Left renal pelvis (tissue), 4 donors: ENCODE measurements at places on chromosomes 6 and 20. TPM values are rescaled to one million over a fixed set of nuclear protein-coding genes. Genes with fewer than 3 reads are reported as not detected.

The LTA gene
- 0.43 TPM for polyA plus RNA-seq

The PARD6B gene
- 23.7 TPM for polyA plus RNA-seq

DNA sequence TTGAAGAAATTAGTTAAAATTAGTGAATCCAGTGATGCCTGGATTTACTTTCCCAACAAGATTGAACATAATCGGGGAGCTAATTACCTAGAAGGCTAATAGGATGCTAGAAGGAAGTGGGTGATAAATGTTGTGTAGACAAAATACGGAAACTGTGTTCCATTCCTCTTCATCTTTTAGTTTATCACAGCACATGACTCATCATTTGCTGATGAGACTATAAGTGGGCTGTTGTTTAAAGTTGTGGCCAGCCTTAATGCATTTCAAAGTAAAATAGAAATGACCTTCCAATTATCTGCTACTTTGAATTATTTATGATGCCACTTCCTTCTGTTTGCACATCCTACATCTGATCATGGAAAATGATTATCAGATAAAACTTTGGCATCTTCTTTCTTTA, 43.4 kb downstream of the OGFRL1 start:
- no peak for DNase-seq

GRCh38 chr6:35280903-35281302, 16.7 kb upstream of the DEF6 start:
- no peak for DNase-seq

DNA sequence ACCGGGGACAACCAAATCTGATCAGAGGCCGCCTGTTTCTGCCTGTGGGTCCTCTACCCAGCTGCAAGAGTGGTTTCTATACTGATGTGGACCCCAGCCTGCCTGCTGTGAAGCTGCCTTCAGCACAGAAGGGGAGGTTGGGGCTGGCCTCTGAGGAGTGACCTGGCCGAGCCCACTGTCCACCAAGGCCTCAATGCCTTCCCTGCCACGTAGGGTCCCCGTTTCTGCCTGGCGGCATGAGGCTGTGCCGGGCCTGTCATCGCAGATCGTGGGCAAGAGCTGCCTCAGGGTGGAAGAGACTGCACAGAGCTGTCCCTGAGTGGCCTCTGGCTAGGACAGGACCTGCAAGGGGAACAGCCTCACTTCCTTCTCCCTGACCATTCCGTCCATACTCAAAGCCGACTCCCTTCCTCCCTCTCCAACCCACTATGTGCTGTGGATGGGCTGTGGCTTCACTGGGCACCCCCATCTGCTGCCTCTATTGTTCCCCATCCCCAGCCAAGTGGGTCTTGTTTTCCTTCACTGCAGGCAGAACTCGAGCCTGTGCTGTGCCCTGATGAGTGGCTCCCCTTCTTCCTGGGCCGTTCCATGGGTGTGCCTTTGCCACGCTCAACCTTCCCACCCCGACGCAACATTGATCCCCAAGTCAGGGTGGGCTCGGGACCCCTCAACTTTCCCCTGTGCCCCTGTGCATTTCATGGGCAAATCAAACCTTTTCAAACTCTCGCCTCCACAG, 60.3 kb downstream of the ERMARD start:
- DNase-seq: no peak

DNA sequence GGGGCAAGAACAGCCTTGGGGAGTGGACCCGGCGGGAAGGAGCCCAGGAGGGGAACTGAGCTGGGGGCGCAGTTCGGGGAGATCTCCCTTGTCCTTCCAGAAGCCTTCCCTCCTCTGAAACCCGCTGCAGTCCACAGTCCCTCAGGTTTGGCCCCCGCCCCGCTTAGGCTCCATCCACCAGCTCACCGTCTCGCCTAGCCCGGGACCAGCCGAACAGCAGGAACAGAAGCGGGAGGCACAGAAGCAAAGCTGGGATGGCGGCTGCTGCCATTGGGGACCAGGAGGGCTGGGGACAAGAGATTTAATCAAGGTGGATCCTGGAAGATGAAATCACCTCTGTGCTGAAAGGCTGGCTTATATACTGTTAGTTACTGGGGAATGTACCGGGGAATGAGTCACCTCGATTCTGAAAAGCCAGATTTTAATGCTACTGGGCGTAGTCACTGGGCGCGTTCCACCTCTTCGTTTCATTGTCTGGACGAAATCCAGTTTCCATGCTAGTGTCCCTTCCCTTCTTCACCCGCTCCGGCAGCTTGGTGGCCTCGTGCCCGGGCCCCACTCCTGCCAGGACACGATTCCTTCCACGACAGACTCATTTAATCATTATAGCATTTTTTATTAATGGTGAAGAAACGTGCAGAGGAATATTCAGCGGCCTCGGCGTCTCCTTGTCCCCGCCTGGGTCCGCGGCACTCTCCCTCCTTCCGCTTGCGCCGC, at the start of gene RAET1L:
RAET1L (minus strand) TSS at position 332 of the 717 bp plus-strand sequence; CDS start at position 271, 61 bp downstream.
- DNase-seq: no peak

- no peak for DNase-seq
Observed at GRCh38 chr6:34150766-34151165, 4.9 kb upstream of the GRM4 start.

GRCh38 chr20:41956338-41957074, 338.3 kb upstream of the CHD6 start:
- DNase-seq: no peak

GRCh38 chr6:166494757-166495486, 91.6 kb downstream of the RAMACL start:
- DNase-seq: no peak

DNA sequence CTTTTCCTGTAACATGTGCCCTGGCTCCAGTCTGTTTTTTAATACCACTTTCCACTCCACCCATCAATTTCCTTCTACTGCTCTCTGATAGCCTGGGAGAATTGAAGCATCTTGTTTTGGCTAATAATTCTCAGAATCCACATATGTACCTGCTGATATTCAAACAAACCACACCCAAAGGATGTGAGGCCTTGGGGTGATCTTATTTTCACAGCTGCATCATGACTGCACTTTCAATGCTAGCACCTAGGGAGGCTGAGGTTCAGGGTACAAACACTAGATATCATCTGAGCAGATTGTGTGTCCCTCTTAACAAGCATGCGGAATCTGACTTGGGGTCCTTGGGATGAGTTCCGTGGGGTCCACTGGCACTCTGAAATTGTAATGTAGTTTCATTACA, 12.7 kb downstream of the FNDC1 start:
- no peak for DNase-seq

DNA sequence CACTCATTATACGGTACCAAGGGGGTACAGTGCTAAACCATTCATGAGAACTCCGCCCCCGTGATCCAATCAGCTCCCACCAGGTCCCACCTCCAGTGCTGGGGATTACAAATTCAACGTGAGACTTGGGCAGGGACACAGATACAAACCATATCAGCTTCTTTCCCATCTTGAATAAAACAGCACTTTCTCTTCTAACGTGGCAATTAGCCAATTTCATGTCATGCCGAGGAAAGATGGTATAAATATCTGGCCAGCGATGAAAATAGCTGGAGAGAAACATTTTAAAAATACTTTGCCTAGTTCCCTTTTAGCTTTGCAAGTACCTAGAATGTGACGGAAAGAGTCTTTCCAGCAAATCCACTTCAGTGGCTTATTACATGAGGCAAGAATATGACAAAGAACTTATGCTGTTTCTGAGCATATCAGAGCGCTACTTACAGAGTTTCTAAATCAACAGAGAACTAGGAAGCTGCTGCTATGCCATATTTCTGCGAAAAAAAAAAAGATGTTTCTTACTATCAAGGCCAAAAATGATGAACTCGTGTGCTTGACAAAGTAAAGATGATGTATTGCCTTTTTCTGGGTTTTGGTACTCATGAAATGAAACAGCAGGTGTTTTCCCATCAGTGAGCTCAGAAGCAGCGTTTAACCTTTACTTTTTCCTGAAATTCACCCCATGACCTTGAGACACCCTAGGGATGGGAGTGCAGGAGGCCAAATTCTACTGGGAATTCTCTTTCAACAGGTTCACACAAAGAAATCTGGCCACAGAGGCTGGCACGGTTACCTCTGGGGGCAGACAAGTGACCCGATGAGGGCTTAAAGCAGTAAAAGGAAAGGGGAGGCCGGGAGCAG, 37.9 kb downstream of the AGPAT4 start:
- no peak for DNase-seq

DNA sequence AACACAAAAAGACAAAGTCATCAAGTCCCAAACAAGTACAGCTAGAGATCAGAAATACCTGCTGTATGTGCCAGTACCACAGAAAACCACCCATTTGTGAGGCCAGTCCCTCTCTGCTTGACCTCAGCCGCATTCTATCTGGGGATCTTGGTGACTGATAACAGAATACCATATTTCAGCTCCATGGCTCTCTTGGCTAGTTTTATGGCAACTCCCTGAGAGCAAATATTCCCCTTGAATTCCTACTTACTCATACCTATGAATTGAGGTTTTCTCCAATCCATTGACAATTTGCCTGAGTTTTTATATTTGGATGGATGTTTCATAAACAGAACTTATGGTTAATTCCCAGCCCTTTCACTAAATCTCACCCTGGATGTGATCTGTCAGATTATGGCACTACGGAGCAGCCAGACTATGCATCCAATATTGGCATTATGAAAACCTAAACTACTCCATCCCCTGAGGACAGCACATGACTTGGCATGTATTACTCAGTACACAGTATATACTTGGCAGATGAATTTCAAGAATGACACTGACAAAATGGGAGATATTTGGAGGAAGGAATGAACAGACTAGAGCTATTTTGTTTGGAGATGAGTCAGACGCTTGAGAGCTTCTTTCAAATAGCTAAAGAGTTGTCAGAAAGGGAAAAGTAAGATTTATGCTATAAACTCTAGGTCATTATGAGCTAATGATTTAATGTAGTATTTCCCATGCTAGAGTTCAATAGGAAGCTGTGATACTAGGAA, 95.7 kb downstream of the PRDM1 start:
- no peak for DNase-seq

DNA sequence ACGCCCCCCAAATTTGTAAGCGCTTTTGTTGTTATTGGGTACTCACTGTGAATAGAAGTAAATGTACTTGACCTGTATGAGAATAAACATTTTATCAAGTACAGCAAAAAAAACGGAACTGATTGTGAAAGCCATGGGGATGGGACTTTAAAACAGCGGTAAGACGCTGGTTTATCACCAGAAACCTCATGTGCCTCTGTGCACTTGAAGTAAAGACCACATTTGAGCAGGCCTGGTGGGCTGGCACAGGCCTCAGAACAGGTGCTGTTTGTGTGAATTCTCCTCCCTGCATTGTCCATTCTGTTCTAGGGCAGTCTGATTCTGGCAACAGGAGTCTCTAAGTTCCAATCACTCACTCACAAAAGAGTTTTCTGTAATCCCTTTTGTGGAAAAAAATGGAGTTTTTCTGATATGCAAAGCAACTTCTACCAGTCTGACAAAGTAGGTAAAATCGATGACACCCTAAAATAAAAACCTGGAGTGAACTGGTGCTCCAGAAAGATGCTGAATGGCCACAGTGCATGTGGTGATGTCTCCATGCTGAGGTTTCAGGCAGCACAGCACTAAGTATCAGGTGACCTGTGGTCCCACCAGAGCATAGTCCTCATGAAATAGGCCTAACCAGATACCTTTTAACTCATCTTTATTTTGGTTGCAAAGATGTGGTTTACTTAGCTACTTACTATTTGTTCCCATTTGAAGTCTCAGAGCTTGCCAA, 53.9 kb downstream of the STX7 start:
- DNase-seq: no peak

GRCh38 chr6:137975188-137975940, 108.3 kb downstream of the TNFAIP3 start:
- no peak for DNase-seq

DNA sequence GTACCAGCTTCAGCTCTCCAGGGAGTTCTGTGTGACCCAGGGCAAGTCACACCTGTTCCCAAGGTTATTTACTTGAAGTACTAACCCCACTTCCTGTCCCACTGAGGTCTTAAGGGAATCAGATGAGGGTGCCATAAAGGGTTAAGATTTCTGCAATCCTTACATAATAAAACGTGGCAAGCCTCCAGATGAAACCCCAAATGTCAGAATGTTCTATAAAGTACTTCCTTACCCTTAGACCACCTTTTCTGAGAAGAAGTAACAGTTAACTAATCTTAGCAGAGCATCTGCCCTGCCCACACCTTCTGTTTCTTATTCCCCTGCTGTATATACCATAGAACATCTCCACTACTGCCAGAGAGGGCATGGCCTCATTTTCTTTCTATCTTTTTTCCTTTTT, 6.0 kb upstream of the AVP start:
- DNase-seq: no peak

- DNase-seq: no peak
Observed at GRCh38 chr6:142242269-142242668, 59.5 kb upstream of the ADGRG6 start.

DNA sequence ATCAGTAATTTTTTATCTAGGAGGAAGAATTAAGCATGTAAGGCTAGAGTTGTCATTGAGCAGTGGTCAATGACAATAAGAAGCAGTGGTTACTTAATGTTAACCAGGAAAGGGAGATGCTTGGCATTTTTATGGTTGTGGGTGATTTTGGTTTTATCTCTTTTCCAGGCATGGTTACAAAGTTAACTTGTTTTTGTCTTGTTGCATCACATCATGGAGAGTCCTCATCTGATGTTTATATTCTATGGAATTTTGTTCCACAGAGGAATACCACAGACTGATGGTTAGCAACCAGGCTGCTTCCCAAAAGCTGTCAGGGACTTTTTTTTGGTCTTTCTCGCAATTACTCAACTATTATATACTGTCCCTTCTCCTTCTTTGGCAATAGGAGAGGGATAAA, 32.7 kb downstream of the OPRM1 start:
- no peak for DNase-seq

GRCh38 chr20:33796263-33796906, 14.8 kb upstream of the CHMP4B start:
- no peak for DNase-seq

GRCh38 chr6:41546866-41547798, 951 bp downstream of the FOXP4 start:
- no peak for DNase-seq

DNA sequence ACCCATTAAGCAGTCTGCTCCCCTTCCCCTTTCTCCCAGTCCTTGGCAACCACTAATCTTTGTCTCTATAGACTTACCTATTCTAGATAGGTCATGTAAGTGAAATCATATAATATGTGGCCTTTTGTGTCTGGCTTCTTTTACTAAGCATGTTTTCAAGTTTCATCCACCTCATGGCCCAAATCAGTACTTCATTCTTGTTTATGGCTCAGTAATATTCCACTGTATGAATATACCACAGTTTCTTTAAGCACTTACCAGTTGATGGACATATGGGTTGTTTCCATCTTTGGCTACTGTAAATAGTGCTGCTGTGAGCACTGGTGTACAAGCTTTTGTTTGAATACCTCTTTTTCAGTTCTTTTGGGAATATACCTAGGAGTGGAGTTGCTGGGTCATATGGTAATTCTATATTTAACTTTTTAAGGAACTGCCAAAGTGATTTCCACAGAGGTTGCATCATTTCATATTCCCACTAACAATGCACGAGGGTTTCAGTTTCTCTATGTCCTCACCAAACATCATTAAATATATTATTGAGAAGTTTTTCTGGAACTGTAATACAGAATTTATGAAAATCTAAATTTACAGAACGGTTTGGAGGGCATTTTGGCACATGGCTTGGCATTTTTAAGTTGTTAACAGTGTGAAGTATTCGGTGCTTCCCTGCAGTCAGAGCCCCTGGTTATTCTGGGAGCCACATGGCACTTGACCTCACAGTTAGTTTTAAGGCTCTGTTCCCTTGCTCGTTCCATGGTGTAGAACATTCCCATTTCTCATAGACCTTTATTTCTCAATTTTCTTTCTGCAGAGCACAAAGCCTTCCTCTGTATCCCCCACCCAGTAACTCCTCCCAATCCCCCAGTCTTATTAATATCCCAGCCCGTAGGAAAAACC, 27.0 kb upstream of the DTNBP1 start:
- no peak for DNase-seq
